ENCODE measurements at places on chromosomes 16 and 17. TPM values are rescaled to one million over a fixed set of nuclear protein-coding genes. Genes with fewer than 3 reads are reported as not detected.

The MT3 gene
- total RNA-seq, result 0.76 TPM

The RBL2 gene
- total RNA-seq, result 442 TPM

The CCL1 gene
- total RNA-seq, result not detected

The KIF2B gene
- total RNA-seq, result not detected

The ITGAX gene
- total RNA-seq, result 4.1 TPM

The CD300E gene
- 11.9 TPM for total RNA-seq

The ITPRIPL2 gene
- total RNA-seq, result 0.64 TPM

The HAP1 gene
- total RNA-seq, result 0.15 TPM

The APPBP2 gene
- total RNA-seq, result 47.5 TPM

The EXOC3L1 gene
- 0.73 TPM for total RNA-seq

The KRT12 gene
- not detected for total RNA-seq

DNA sequence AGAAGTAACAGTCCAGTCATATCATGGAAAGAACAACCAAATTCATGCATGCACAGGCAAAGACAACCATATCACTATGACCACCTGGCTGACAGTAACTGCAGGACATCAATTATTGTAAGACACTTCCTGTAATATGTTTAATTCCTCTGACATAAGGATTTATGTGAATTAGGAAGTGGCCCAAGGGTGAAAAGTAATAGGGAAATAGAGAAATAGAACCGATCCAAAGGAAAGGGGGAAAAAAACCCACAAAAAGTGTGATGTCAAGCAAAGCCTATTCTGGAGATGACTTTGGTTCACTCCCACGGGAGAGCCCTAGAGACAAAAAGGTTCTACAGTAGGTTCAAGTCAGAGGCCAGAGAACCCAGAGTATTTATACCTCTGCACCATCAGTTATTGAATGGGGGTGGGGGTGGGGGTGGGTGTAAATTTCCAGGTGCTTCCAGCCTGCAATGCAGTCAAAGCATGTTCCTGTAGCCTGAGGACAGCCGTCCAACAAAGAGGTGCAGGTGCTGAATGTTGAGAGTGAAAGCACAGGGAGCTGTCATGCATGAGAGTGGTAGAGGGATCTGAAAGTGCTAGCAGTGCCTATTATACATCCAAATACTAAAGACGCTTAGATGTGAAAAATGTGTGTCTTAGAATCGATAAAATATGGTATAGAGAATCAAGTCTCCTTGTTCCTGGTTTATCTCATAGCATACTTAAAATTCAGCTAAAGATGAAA lies 95.6 kb upstream of the HLF start:
- no peak for DNase-seq

DNA sequence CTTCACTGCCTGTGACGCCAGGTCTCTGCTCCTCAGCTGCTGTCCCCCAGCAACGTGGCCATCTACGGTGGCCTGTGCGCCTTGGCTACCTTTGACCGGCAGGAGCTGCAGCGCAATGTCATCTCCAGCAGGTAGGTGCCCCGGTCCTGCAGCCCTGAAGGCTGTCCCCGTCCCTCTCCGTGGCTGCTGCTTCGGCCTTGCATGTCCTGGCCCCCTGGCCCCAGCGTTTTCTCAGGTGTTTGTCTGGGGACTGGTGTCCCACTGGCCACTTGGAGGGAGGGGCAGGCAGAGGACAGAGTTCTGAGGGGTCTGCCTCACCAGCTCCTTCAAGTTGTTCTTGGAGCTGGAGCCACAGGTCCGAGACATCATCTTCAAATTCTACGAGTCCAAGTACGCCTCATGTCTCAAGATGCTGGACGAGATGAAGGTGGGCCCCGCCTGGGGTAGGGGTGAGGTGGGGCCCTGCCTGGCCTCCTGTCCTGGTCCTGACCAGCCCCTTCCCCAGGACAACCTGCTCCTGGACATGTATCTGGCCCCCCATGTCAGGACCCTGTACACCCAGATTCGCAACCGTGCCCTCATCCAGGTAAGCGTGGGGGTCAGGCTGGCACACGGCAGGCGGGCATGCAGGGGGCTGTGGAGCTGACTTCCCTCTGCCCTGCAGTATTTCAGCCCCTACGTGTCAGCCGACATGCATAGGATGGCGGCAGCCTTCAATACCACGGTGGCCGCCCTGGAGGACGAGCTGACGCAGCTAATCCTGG lies 4.4 kb downstream of the GPS1 start:
- no peak for DNase-seq

DNA sequence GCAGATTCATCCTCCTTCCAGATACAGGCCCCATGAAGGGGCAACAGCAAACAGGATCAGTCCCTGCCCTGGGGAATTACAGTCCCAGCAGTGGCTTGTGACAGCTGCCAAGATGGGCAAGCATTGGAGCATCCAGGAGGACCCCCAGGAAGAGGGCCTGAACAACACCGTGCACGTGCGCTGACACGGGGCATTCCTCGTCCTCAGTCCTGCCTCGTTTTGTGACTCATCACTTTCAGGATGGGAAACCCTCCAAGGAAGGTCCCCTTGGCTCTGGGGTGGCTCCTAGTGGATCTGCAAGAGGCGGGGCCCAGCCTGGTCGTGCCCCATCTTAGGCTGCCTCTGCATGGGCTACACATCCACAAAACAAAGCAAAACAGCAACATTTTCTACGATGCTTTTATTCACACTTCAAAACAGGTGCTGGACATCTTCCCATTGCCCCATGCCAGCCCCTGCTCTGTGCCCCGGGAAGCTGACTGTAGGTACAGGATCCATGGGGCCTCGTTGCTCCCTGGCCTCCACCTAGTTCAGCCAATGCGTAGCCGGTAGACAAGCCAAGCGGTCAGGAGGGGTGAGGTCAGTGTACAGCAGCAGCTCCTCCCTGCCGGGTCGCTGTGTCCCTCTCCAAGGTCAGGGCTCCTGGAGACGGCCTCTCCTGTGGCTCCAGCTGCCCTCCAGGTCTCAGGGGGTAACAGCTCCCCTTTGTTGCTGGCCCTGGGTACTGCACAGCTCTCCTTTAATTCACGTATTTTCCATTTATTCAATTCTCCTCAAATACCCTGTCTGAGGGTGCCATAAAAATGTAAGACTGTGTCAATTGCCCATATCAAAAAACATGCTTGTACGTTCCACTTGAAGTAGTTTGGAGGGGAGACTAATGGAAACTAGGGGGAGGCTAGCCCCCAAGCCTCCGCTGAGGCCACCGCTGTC lies 32.2 kb downstream of the ACTG1 start:
- no peak for DNase-seq

DNA sequence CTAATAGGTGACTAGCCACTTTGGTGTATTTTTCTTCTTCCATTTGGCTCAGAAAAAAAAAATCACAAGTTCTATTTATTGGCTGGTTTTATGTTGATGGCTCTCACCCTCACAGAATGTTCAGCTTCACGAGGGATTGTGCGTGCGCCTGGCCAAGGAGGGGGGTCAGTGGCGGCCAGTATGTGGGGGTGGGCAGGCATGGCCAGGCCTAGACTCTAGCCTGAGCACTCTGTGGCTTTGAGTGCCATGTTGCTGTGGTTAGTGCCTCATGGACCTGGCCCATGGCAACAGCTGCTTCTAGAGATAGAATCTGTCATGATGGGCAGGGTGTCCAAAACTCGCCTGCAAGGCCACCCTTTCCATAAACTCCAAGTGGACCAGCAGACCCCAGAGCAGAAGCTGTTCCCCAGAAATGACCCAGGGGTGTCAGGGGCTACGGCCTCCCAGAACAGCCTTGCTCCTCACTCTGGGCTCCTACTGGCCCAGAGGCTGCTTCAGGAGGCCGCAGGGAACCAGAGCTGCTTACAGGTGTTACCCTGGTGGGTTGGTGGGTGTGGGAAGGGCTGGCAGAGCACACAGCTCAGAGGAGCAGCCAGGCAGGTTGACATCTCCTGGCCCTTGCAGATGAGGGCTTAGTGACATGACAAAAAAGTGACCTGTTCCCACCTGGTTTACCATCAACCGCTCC lies 124.9 kb downstream of the SOCS1 start:
- DNase-seq, result no peak

DNA sequence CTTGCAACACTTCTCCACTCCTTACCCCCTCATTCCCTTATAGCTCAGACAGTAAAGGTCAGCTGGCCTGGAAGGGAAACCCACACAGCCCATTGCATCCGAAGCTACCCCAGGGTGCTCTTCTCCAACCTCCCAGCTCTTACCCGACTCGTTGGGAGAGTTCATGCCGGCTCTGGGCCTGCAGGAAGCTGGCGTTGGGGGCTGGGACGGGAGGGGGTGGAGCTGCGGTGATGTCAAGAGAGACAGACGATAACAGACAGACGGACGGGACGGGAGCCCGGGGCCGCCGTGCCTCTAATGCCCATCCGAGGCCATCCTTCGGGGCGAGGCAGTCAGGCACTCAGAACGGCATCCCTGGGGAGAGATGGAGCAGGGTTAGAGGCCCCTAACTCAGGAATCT lies 6.1 kb downstream of the HDAC5 start:
- no peak for DNase-seq

DNA sequence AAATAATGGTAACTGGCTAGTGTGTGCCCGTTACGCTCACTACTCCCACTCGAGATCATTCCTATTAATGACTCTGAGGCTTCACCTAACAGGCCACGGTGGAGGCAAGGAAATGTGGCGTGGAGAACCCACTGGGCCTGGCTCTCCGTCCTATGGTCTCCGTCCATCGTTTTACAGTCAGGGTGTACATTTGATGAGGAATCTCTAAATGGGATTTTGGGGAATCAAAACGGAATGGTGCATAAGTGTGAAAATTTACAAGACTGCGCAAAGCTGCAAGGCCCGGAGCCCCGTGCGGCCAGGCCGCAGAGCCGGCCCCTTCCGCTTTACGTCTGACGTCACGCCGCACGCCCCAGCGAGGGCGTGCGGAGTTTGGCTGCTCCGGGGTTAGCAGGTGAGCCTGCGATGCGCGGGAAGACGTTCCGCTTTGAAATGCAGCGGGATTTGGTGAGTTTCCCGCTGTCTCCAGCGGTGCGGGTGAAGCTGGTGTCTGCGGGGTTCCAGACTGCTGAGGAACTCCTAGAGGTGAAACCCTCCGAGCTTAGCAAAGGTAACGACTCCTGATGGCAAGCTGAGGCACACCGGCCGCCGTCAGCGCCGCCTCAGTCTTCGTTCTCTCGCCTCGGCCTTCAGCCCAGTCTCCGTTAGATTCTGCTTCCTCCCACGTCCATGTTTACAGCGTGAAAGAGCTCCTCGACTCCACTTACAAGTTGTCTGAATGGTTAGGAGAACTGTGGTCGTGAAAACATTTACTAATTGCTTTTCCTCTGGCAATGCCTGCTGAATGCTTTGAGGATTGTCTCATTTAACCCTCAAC lies at the start of gene RAD51C:
RAD51C (plus strand) TSS at position 364 of the 817 bp plus-strand sequence; CDS start at position 406, 42 bp downstream.
- DNase-seq, result peak; percentile 73

GRCh38 chr17:46092991-46093390 lies 93.9 kb downstream of the STH start:
- no peak for DNase-seq

DNA sequence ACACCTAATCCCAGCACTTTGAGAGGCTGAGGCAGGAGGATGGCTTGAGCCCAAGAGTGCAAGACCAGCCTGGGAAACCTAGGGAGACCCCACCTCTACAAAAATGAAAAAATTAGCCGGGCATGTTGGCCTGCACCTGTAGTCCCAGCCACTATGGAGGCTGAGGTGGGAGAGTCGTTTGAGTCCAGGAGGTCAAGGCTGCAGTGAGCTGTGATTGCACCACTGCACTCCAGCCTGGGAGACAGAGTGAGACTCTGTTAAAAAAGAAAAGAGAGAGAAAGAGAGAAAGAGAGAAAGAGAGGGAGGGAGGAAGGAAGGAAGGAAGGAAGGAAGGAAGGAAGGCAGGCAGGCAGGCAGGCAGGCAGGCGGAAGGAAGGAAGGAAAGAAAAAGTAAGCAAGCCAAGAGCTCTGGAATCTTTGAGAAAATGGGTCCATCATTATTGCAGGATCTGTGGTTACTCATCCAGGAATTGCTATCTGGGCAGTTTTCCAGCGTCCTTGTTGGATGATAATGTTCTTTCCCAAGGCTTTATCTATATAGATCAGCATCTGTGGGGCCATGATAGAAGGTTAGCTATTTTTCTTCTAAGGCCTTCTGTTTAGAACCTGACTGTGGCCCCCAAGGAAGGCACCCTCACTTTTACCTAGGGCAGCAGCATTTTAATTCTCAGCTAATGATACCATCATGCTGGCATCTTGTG lies 533.2 kb upstream of the CDH5 start:
- DNase-seq, result no peak

GRCh38 chr16:56753410-56753809 lies 23.5 kb downstream of the NUP93 start:
- DNase-seq, result no peak

GRCh38 chr16:77308163-77308561 lies 109.0 kb downstream of the SYCE1L start:
- no peak for DNase-seq

DNA sequence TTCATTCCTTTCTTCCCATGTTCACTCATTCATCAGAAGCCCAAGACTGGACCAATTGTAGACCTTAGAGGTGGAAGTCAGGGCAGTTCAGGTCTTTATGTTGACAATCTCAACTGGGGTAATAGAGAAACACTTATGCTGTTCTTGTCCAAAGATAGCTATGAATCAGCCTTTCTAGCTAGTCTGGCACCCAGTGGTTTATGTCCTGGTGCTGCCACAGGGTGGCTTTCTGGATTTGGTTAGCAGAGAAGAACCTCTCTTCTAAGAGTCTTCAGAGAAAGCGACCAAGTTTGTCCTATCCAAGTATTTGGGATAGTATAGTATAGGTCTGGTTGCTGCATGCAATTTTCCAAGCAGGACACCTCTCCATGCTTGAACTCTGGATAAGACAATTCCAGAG lies 83.3 kb downstream of the NOG start:
- DNase-seq, result no peak

- DNase-seq, result no peak
Measured at GRCh38 chr17:33012522-33013033, 20.9 kb downstream of the SPACA3 start.

GRCh38 chr16:22633799-22634198 lies 123.1 kb downstream of the NPIPB5 start:
- DNase-seq, result no peak

GRCh38 chr17:81241648-81242420 lies 2.7 kb downstream of the NDUFAF8 start:
- DNase-seq, result peak; percentile 73

- DNase-seq, result peak; percentile 90
Measured at GRCh38 chr16:67247192-67248072, at the start of gene FHOD1. TSS of gene FHOD1 (minus strand) at chr16:67247481. CDS start at chr16:67247410, 71 bp downstream.

GRCh38 chr17:47621293-47622179 lies 28.2 kb upstream of the KPNB1 start:
- DNase-seq, result no peak

GRCh38 chr17:4946312-4946976 lies 1.9 kb downstream of the PFN1 start:
- no peak for DNase-seq

- no peak for DNase-seq
Measured at GRCh38 chr17:48925251-48925990, 17.2 kb downstream of the UBE2Z start.

- no peak for DNase-seq
Measured at GRCh38 chr17:39738983-39739884, 1.5 kb downstream of the GRB7 start.

GRCh38 chr16:4361033-4361943 lies 10.2 kb upstream of the PAM16 start:
- no peak for DNase-seq

All from naive thymus-derived CD4-positive, alpha-beta T cell (primary cell).